BJ (cell line): ENCODE measurements at places on chromosomes 2 and 18.

DNA sequence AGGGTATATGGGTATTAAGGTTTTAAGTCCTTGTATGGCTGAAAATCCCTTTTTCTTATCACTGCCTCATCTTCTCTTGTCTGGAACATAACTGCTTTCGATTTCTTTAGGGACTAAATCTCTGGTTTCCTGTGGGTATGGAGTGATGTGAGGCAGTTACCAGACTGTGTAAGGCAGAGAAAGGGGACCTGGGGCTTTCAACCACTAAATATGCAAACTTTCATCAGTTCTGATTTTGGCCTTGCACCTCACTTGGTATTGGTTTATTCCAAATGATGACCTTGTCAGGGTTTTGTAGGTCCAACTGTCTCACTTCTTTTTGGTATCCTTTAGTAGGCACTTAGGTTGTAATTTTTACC is 9.3 kb downstream of the MAP4K4 start:
- DNase-seq: no peak

DNA sequence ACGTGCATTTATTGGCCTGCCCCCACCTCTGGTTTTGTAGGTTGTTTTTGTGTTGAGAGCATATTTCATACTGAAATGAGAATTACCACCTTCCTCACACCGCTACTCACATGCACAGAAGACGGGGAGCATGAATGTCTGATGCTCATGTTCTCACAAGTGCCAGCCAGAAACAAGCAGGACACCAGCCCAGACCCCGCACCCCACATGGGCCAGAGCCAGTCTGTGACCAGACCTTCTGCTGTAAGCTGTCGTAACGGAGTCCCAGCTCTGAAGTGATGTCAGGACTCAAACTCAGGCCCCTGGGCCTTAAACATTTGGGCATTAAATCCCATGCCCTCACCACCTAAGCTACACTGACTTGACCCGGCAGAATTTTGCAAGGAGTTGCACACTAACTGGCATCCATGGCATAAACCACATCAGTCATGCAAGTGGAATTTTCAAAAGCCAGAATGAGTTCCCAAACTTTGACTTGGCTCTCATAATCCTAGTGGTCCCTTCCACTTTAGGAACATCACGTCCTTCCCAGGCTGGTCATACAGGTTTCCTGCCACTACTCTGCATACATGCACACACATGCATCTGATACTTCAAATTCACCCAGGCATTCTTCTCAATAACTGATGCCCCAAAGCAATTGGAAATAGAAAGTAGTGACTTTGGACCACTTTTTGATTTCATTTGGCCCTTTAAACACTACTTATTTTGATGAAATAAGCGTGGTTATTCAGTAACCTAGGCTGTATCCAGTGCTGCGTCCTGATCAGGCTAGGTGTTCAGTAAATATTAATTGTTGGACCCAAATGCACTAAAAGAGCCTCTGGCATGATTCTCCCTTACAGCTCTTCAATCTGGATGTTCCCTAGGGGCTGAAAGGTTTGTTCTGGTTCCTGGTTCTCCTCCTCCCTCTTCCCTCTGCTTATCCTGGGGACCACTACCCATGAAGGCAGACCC is 223.1 kb upstream of the ID2 start:
- no peak for DNase-seq

DNA sequence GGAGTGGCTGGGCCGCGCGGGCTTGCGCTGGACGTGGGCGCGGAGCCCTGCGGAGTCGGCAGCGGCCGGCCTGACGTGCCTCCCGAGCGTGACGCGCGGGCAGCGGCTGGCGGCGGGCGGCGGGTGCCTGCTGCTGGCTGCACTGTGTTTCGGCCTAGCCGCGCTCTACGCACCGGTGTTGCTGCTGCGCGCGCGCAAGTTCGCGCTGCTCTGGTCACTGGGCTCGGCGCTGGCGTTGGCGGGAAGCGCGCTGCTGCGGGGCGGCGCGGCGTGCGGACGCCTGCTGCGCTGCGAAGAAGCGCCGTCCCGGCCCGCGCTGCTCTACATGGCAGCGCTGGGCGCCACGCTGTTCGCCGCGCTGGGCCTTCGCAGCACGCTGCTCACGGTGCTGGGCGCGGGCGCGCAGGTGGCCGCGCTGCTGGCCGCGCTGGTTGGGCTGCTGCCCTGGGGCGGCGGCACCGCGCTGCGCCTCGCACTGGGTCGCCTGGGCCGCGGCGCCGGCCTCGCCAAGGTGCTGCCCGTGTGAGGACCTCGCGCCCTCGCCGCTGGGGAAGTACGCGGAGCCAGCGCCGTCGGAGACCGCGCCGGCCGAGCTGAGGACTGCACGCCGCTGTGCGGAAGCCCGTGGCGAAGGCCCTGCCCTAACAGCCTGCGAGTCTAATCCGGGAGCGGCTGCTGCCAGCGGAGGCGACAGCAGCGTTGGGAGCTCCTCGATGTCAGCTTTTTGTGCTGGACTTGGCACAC is 526 bp downstream of the SFT2D3 start:
- no peak for DNase-seq

- no peak for DNase-seq
Observed at GRCh38 chr2:126513033-126513432, 142.9 kb upstream of the GYPC start.

- no peak for DNase-seq
Observed at GRCh38 chr2:174635015-174635593, 37.5 kb upstream of the WIPF1 start.

GRCh38 chr2:170298861-170299429 is 121.0 kb downstream of the MYO3B start:
- no peak for DNase-seq

GRCh38 chr18:23053776-23054457 is 81.4 kb upstream of the CABLES1 start:
- no peak for DNase-seq

GRCh38 chr18:832085-832681 is 20.1 kb upstream of the YES1 start:
- DNase-seq: no peak

DNA sequence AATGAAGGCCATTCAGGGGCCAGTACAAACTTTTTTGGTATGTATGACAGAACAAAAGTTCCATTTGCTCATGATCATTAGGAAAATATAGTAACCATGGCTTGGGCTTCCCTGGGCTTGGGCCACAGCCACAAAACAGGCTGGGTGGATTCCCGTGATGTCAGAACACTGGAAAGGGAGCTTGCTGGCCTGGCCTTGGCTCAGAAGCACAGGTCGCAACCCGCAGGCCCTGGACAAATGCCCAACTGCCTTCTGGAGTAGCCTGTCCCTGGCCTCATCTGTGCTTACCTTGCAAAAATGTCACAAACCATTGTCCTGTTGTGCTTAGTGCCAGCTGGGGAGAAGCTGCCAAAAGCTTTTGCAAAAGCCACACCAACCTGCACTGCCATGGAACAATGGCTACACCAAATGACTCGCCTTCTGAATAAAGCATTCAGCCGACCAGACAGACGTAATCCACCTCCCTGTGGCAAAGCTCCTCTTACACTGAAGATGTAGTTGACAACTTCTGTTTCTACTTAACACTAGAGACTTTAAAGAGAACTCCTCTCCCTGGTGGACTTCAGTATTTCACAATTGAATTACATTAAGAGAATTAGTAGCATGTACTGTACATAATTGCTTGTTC is 125.5 kb downstream of the ANKRD44 start:
- DNase-seq: no peak

GRCh38 chr2:230434677-230435324 is 18.8 kb downstream of the SP100 start:
- DNase-seq: no peak

- DNase-seq: no peak
Observed at GRCh38 chr2:172226244-172227061, 123.8 kb upstream of the DLX2 start.

DNA sequence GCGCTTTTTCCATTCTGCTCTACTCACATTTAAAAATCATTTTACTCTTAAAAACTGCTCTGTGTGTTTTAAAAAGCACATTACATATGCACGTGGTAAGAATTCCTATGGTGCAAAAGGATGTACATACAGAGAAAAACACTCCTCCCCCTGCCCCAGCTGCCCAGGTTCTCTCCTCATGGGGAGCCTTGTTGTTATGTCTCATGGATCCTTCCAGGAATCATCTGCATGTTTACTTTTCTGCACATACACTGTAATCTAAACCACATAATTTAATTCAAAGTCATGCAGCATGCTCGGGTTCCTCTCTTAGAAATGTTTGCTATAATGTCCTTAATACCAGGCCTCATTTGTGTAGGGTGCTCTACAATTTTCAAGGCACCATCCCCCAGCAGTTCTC is 243.3 kb downstream of the LOXHD1 start:
- DNase-seq: no peak

- no peak for DNase-seq
Observed at GRCh38 chr2:62653582-62654422, 51.7 kb upstream of the EHBP1 start.

GRCh38 chr2:207459990-207460757 is 69.6 kb upstream of the CREB1 start:
- no peak for DNase-seq

- no peak for DNase-seq
Observed at GRCh38 chr2:65093211-65093610, 36.7 kb downstream of the RAB1A start.

- no peak for DNase-seq
Observed at GRCh38 chr2:105323111-105323510, 6.4 kb downstream of the TGFBRAP1 start.

DNA sequence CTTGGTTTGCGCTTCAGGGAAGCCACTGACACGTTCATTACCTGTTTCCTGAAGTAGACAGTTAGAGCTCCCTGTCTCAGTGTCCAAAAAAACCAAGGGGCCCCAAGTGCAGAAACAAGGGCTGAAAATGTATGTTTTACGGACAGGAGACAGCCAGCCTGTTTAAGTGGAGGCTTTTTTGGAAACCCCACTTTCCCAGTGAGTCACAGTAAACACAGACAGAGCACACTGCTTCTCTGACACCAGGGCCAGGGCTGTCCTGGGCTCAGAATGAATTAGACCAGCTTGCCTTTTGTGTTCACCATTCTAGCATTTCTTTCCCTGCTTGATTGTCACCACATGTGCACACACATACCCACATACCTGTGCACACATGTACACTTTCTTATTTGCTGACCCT is 128.6 kb downstream of the SH3RF3 start:
- DNase-seq: no peak

DNA sequence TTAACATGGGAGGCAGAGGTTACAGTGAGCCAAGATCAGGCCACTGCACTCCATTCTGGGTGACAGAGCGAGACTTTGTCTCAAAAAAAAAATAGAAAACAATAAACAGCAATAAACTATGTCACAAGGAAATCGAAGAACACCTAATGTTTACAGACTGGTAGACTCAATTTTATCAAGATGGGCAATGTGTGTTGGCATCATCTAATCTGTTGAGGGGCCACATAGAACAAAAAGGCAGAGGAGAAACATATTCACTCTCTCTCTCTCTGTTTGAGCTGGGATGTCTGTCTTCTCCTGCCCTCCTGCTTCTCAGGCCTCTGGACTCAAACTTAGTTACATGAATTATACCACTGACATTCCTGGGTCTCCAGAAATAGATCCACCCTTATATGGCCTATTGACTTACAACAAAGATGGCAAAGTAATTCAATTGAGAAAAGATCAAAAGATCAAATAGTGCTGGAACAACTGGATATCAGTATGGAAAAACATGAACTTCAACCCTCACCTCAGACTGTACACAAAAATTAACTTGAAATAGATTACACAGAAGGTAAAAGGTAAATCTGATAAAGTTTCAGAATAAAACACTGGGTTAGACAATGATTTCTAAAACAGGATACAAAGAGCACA is 703.8 kb upstream of the CRIM1 start:
- DNase-seq: no peak

DNA sequence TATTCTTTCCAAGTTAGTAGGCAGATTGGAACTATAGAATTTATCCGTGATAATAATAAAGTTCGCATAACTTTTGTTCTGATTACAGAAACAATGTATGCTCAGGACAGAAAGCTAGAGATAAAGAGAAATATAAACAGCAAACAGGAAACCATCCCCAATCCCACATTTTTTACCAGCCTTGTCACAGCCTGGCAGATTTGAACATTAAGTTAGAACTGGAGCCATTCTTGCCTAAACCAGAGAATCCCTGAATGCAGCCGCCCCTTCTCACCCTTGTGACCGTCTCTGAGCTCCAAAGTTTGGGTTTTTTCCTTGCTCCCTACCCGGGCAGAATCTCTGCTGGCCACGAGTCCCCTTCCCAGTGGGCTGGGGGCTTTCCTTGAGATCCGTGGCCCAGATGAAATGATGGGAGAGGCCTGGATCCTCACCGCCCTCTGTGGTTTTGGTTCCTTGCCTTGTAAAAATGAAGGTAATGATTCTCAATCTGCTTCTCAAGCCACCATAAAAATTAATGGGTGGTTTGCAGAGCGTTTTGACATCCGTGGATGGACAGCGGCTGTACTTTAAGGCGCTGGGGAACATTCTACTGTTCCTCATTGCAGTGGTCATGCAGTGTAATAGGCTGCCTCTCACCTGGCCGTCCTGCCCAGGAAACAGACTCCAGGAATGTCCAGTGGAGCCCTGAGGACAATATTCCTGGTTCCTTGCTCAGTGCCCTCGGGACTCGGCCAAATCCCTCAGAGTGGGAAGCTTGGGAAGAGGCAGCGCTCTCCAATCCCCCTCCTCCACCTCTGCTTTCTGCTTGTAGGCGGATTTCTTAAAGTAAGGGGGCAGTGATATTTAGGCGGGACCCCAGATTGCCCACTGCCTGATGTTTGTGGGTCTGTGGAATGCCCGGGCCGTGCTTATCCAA is 1.6 kb downstream of the SH3BP4 start:
- no peak for DNase-seq

DNA sequence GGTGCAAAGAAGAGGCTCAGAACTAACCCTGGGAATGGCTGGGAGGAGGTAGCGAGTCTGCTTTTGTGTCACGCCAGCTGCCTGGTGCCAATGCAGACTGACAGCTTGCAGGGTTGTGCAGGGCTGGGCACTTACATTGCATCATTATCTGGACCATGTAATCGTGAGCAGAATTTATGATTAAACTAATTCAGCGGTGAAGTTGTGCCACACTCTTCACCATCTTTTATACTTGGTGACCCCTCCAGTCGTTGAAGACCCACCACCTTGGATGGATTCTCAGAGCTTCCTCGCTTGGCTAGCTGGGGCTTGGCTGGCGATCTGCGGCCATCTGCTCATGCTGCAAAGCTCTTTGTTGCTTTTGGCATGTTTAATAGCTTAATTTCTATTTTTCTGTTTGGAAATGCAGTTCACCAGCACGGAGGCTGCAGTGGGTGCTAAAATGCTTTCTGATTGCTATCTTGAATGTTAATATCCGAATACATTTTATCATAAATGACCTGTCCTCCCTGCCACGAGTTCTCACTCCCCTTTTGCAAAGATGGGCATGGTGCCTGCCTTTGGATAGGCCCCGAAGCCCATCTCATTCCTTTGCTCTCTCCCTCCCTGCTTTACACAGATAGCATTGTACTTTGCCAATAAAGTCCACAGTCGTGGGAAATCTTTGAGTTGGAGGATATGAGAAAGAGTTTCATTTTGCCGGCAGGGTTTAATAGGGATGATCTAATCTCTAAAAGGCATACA is 188.2 kb downstream of the PRKCE start:
- DNase-seq: no peak

GRCh38 chr2:168712053-168712452 is 90.4 kb upstream of the NOSTRIN start:
- DNase-seq: no peak

DNA sequence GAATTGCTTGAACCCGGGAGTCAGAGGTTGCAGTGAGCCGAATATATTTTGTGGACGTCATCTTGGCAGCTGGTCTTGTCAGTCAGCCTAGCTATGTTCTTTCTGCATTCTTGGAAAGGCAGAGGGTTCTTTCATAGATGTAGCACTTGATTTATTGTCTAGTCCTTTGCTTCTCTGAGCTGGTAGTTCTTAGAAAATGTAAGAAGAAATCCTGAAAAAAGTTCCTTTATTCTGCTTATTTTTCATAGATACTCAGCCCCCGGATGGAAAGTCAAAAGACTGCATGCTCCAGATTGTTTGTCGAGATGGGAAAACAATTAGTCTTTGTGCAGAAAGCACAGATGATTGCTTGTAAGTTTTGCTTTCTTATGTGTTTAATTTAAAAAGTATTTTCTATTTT is 21.3 kb downstream of the PLEKHB2 start:
- DNase-seq: no peak
